HL-60 (cell line): ENCODE measurements at places on chromosomes 7 and 10.

GRCh38 chr7:99674995-99675742, 4.6 kb downstream of the CYP3A5 start:
- DNase-seq, result no peak

GRCh38 chr10:54800741-54801421, at the start of gene PCDH15:
PCDH15 (minus strand) TSS chr10:54801231; CDS start chr10:54664262, 136,969 bp downstream.
- no peak for DNase-seq

GRCh38 chr10:60041489-60042133, 135.3 kb upstream of the CCDC6 start:
- DNase-seq, result no peak

DNA sequence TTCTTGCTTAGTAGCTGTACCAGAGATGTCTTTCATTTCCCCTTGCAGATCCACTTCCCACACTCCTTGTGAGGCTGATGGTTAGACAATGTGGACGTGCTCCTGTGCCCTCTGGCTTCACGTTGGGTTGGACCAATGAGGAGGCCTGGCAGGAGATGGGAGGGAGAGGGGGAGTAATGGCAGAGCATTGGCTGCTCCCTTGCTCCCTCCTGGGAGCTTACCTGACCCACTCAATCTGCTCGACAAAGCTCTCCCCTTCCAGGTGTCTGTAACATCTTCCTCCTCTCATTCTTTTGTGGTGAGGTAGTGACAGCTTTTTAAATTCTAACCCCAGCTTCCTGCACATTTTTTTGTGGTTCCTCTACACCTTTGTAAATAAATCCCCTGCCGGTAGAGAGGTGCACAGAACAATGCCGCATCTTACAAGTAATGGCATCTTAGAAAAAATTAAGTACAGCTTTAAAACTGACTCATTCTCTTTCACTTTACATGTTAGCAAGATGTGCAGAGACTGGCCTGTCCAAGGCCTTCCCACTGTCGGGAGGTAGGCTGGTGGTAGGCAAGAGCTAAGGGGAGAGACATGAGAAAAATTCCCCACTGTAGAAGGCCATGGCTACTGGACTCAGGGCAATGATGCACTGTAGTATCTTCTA, 134.3 kb downstream of the HTR7 start:
- DNase-seq, result no peak

DNA sequence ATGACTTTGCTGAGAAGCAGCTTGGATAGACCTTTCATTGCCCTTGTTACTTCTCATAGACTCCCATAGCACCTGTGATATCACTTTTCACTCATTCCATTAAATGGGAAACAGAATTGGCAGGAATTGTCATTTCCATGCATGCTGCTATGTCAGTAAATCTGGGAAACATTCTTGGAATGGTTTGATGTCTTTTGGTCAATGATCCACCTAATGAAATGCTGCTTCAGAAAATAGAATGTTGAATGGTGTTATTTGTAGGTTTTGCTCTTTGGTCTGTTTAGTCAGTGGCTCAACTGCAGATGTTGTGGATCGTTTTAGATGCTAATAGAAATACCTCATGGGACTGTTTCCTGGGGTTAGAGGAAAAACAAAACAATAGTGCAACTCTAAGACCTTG, 127.8 kb downstream of the PLPP4 start:
- no peak for DNase-seq

- no peak for DNase-seq
Measured at GRCh38 chr10:69847883-69848282, 46.2 kb downstream of the COL13A1 start.

DNA sequence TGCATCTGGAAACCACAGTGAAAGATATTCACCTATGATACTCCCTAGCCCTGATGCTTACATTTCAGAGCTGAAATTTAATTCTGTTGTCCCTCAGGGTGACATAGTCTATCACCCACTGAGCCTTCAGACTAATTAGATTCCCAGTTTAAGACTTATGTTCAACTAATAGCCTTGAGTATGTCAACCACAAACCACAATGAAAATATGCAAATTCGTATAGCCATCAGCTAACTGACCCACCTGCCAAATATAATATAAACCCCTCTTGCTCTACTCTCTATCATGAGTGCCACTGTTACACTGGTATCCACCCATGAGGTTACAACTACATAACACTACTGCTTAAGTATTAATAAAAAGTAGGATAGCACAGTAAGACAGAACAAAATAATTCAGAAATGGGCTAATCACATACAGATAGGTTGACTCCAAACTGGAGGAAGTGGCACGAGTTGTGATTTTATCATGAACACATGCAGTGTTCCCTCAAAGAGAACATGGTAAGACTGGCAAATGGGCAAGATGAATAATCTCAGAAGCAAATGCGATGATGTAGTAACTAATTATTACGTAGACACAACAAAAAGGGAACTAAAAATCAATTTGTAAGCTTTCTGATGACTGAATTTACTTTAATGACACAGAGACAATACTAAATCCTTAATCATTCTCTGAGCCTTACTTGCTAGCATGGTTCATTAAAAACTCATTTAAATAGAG, 290.6 kb downstream of the PARD3 start:
- DNase-seq, result no peak
